Activated CD8-positive, alpha-beta memory T cell treated with anti-CD3 and anti-CD28 coated beads, Interleukin-2, amount 50 U/mL, for 4 hours (primary cell): ENCODE measurements at places on chromosomes 4 and X.
A peak's percentile ranks its signal among the peaks of the same experiment; 100 is the strongest.

DNA sequence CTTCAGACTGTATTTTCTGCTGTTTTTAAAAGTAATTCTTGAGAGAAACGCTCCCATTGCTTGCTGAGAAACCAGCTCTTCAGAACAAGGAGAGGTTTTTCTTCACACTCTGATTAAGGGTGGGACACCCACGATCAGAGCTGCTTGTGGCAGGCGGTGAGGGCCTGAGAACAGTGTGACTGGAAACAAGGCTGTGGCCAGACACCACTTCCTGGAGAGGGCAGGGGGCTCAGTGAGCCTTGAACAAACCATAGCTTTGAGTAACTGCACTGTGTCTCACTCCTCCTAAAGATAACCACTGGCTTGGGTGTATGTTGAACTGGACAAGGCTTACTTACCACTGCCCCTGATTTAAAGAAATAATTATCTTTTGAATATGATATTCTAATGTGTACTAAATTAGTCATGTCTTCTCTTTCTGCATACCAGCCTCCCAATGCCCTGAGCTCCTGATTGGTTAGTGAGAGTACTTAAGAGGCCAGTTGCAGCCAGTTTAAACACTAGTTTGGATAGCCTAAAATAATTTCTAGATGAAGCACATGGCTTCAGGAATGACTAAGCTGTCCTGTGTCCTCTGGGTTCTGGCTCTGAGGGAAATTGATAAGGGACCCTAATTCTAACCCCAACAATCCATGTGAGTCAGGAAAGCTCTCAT is 3.7 kb upstream of the GPR82 start:
- peak; percentile 50 for DNase-seq

DNA sequence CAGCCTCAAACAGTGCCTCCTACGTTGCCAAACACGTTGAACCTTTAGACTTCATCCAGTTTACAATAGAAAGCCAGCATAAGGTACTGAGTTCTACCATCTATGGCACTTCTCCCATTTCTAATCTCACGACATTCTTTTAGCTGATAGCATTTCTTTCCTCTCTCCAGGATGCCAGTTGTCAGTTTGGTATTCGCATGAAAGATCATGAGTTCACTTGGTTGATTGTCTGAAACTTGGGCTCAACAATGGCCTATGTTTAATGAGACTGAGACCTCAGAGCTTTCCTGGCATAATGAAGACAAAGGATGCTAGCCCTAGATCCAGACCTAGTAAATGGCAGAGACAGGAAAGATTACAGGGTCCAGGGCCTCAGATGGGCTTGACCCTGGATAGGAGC is 69.2 kb upstream of the SPRY1 start:
- no peak for DNase-seq

DNA sequence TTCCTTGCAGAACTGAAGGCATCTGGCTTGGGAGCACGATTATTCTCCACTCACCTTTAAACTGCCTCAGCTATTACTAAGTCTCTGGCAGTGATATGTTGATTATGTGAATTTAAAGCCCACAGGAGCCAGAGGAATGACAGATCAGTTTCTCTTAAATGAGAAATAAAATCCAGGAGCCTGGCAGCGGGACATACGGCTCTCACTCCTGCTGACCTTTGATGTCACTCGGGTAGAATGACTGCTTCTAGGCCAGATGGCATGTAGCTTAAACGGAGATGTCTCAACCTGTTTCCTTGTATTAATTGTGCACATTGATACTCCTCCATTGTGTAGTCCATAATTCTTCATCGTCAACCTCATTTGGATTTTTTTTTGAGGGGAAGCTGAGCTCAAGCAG is 4.0 kb upstream of the CBLL2 start:
- DNase-seq: no peak

GRCh38 chr4:7703688-7704087 is 236.0 kb downstream of the AFAP1 start:
- no peak for DNase-seq

DNA sequence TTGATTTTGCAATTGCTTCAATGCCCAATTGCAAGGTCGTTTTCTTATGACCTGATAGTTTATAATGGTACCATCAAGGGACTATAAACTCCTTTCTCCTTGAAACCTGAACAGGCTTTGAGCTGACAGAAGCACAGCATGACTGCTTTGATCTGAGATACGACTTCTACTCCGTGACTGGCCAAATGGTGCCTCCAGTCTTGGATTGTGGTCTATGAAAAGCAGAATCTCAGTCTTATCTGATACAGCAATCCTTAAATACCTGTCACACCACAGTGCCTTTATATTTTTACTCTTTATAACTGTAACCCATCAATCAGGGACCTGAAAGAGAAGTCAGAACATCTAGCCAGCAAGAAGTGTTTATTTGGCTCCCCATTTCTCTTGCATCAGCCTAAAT is 93.1 kb downstream of the DOCK11 start:
- DNase-seq: no peak

DNA sequence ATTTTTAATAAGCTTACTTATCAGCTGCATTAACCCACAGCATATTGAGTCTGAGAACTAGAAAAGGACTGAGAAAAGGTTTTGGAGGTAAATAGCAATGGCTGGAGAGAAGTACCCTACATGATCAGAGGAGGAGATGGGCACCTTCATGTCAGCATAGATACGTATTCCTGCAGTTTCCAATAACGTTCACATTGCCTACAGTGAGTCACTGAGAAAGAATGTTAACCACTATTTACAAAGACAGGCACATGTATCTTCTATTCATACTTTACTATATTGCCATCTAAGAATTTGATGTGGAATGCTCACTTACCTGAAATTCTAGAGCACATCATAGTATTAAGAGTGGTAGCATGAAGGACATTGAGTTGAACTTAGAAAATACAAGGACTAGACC is 92.5 kb downstream of the TLL1 start:
- DNase-seq: no peak

DNA sequence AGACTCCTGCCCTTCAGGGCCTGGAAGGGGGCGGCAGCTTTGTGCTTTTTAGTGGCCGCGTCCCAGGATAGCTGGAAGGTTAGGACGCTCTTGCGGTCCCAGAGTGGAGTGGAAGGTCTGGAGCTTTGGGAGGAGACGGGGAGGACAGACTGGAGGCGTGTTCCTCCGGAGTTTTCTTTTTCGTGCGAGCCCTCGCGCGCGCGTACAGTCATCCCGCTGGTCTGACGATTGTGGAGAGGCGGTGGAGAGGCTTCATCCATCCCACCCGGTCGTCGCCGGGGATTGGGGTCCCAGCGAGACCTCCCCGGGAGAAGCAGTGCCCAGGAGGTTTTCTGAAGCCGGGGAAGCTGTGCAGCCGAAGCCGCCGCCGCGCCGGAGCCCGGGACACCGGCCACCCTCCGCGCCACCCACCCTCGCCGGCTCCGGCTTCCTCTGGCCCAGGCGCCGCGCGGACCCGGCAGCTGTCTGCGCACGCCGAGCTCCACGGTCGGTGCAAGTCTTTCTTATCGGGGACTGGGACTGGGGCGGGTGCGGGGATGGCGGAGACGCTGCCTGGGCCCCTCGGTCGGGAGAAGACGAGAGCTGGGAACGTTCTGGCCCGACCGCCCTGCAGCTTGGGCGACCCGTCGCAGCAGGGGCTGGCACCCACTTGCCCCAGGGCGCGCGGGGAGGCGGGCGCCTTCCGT is at the start of gene EDNRA:
TSS of gene EDNRA (plus strand) at position 207 of the 686 bp plus-strand sequence. CDS start 4,585 bp downstream, outside the sequence.
- no peak for DNase-seq

DNA sequence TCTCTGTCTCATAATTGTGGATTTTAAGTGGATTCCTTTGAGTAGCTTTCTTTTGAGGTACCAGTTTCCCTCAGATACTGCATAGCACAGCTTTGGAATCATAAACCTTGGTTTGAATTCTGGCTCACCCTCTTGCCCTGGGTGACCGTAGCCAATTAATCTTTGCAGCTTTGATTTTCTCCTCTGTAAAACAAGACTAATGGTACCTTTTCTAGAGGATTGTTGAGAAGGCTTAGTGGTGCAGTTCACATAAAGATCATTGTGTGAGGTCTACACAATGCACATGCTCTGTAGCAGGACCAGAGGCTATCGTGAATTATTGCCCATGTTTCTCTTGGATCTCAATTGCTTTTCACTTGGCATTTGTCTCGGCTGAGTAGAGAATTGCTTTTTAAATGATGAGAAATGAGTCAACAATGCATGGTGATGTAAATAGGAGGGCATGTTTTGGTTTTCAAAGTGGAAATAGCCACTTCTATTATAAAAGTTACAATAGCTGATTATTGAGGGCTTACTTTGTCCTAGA is 47.9 kb downstream of the TMEM131L start:
- no peak for DNase-seq

GRCh38 chr4:140742838-140743193 is 13.4 kb downstream of the TBC1D9 start:
- no peak for DNase-seq

DNA sequence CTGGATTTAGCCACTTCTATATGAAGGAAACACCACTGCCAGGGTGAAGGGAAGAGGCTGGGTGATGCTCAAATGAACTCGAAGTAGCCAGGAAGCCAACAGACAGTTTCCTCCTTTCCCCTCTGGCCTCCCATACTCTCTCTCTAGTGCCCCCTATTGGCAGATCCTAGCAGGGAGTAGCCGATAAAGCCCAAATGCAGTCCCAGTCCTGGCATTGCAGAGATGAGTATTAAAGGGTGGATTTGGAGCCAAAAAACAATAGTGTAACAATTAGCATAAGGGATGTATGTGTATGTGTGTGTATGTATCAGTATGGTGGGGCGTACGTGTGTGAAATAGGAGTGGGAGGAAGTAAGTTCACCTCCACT is 213.8 kb upstream of the LDB2 start:
- no peak for DNase-seq

GRCh38 chr4:173936861-173937260 is 346.6 kb downstream of the FBXO8 start:
- no peak for DNase-seq

DNA sequence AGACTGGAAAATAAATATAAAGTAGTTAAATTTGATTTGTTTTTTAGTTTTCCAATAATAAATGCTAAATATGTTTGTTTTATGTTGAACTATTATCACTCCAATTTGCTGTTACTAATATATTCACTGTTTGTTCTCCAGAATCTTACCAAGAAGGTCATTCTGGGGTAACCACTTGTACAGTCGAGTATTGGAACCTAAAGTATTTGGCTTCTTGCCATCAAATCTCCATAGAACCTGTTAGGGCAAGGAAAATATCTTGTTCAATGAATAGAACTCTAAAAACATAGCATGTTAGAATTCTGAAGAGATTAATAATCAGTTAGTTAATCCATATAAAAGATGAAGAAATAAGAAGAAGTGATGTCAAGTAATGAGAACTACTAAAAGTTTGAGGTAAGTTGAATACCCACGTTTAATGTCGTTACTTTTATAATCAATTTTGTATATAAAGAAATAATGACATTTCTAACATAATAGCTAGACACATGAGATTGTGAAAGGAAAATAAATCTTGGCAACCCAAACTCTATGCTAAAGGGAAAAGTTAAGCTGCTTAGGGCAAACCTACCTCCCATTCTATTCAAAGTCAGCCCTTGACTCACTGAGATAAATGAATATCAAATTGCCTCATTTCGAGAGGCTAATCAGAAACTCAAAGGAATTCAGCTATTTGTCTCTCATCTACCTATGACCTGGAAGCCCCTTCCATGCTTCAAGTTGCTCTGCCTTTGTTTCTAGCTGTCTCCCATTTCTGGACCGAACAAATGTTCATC is 15.3 kb downstream of the UGT2B15 start:
- no peak for DNase-seq

- no peak for DNase-seq
Measured at GRCh38 chrX:3244203-3244743, 102.2 kb downstream of the MXRA5 start.

DNA sequence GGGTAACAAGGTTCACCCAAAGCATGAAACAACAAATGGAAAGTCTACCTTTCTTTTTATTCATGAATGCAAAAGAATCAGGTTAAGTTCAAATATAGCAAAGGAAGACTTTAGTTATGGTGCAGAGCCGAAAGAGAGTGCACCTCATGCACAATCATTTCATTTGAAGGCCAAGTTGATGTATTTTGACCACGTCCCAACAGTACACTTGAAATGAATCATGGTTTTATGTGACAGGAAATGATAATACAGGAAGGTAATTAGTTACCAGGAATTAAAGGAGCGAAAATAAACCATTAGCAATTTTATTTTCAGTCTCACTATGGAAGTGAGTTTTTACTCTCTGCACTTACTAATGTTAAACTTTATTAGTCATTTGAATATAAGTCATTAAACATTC is 281.2 kb upstream of the DIAPH2 start:
- no peak for DNase-seq

GRCh38 chr4:35105486-35105885 is 1138.8 kb downstream of the ARAP2 start:
- no peak for DNase-seq

- DNase-seq: no peak
Measured at GRCh38 chr4:4480685-4481398, 61.0 kb downstream of the STX18 start.

GRCh38 chr4:19850909-19851308 is 400.8 kb upstream of the SLIT2 start:
- DNase-seq: no peak

DNA sequence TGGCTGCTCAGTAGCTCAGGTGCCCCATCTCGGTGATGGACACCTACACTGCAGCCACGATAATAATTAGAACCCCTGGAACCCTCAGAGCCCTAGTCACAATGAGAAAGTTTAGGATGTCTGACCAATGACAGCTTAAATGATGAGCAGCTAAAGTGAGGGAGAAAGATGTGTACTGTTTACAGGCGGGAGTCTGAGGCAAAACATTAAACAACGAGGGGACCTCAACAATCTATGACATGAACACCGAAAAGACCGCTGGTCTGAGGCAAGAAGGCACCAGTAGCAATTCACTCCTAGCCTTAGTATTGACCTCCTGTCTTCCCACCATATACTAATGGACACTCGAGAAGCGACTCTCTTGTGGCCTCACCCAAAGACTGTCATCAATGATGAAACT is 369.5 kb upstream of the SMIM31 start:
- DNase-seq: no peak

- no peak for DNase-seq
Measured at GRCh38 chr4:146368209-146368608, 153.5 kb downstream of the SLC10A7 start.
